ENCODE measurements at places on chromosomes 7 and 10. TPM values are rescaled to one million over a fixed set of nuclear protein-coding genes. Genes with fewer than 3 reads are reported as not detected.

DNA sequence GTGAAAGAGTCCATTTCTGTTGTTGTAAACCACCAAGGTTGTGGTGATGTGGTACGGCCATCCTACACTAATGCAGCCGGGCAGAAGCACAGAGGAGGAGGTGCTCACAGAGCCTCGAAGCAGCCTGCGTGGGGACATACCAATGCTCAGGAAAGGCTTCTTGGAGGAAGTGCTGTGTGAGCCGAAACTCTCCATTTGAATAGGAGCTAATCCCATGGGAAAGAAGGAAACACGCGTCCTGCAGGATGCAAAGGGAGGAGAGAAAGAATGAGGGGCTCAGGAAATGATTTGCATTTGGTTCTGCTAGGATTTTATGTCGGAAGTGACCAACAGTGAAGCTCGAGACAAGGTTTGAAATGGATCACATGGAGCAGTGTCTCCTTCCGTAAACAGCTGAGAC lies 477.9 kb upstream of the ANKRD30A start:
- H3K27me3 ChIP-seq = no peaks in the 10 kb centered on the region
- H3K36me3 ChIP-seq = no peaks in the 10 kb centered on the region
- H3K27ac ChIP-seq = no peak overlapping the region
- H3K4me3 ChIP-seq = no peak overlapping the region

DNA sequence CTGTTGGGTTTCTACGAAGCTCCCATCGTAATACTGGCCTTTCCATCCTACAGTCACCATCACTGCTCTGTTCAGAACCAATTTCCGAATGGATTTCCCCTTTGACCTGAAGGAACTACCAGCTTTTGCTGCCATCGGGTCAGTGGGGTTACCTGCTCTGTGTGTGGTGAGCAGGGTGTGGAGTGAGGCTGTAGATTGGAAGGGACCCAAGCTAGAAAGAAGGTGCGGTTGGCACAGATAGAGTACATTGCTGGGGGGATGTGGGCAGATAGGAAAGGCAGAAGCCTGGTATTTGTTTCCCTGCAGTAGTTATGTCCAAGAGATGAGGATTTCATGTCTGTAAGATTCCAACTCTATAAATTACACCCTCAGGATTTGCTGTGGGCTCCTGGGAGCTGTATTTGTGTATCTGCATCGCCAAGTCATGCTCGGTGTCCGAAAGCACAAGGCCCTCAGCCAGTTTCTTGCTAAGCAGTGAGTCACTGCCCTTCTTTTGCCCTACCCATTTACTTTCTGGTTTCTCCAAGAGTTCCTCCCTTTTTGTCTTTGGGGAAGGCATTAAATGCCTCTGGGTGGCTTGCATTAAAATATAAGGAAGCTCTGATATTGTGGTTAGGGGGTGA lies 15.4 kb downstream of the CLCN1 start:
- no peak for DNase-seq
- no peak overlapping the region for H3K4me3 ChIP-seq
- no peaks in the 10 kb centered on the region for H3K36me3 ChIP-seq

GRCh38 chr10:79238158-79238520 lies 109.1 kb upstream of the PPIF start:
- H3K4me3 ChIP-seq = no peak overlapping the region
- peak overlapping the region; percentile 88 for H3K27ac ChIP-seq
- no peaks in the 10 kb centered on the region for H3K27me3 ChIP-seq
- H3K4me1 ChIP-seq = peaks cover 84% of the 10 kb centered on the region

DNA sequence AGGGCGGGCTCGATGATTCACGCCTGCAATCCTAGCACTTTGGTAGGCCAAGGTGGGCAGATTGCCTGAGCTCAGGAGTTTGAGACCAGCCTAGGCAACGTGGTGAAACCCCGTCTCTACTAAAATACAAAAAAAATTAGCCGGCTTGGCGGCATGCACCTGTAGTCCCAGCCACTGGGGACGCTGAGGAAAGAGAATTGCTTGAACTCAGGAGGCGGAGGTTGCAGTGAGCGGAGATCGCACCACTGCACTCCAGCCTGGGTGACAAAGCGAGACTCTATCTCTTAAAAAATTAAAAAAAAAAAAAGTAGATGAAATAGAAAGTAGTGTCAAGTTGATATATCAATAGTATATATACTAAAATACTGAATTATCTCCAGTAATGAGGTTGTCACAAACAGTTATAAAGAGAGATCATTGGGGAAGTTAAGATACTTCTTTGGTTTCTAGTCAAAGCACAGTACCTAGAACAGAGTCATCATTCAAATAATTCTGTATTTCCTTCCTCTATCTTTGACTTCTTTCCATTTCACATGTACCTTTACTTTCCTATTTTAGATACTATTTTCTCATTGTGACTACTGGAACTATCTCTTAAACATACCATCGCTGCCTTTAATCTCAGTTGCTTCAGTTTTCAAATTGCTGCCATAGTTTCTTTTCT lies 491.7 kb downstream of the GRM8 start:
- H3K36me3 ChIP-seq = no peaks in the 10 kb centered on the region
- no peak overlapping the region for H3K27ac ChIP-seq
- H3K27me3 ChIP-seq = no peaks in the 10 kb centered on the region
- no peaks in the 10 kb centered on the region for H3K4me1 ChIP-seq

DNA sequence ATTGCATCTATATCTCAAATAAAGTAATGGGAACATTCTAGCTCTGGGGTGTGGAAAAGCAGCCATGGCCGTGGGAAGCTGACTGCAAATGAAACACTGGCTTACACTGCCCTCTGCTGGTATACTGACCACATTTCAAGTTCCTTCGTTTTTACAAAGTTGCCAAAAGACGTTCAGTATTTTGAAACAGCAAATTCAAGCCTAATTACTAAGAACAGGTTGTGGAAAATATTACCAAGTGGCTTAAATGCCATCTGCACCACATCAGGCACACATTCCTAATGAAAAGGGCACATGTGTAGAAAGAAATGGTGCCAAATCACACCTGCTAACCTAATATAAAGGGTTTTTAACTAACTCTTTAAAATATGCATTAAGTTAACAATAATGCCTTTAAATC lies 83.9 kb downstream of the JAZF1 start:
- H3K27me3 ChIP-seq = no peaks in the 10 kb centered on the region
- H3K4me3 ChIP-seq = no peak overlapping the region
- H3K27ac ChIP-seq = no peak overlapping the region
- H3K4me1 ChIP-seq = peaks cover 11% of the 10 kb centered on the region
- DNase-seq = peak; percentile 74

GRCh38 chr7:151232917-151233701 lies 826 bp downstream of the CHPF2 start:
- DNase-seq = no peak
- peak overlapping the region; percentile 98 for H3K4me3 ChIP-seq
- H3K27me3 ChIP-seq = no peaks in the 10 kb centered on the region
- peaks cover 26% of the 10 kb centered on the region for H3K4me1 ChIP-seq
- H3K36me3 ChIP-seq = peaks cover 36% of the 10 kb centered on the region

DNA sequence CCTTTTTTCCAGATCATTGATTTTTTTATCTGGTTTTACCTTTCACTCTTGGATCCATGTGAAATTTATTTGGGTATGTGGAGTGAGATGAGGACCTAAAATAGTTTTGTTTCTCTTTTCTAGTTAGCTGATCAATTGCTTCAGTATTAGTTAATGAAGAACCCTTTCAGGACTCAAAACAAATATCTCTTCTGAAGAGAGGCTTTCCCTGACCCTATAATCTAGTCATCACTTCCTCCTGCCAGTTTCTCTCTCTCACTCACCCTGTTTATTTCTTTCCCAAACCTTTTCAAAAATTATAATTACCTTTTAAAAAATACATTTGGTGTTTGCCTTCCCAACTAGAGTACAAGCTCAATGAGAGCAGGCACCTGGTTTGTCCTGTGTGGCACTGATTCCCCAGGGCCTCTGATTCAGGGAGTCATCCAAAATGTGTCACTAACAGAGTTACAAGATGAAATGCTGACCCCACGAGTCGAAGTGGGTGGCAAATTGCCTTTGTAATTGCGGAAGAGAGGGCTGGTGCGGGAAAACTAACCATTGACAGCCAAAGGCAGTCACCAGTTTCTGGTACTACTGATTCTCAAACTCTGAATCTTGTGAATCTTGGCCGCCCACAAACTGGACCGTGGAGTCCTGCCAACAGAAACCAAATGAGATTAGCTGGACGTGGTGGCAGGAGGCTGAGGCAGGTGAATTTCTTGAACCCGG lies 2.4 kb downstream of the TMEM140 start:
- peak overlapping the region; percentile 52 for H3K4me3 ChIP-seq
- peaks cover 7% of the 10 kb centered on the region for H3K4me1 ChIP-seq
- no peaks in the 10 kb centered on the region for H3K27me3 ChIP-seq
- no peak for DNase-seq

GRCh38 chr7:81159402-81159801 lies 240.6 kb upstream of the SEMA3C start:
- H3K27me3 ChIP-seq = no peaks in the 10 kb centered on the region
- no peaks in the 10 kb centered on the region for H3K36me3 ChIP-seq
- no peak overlapping the region for H3K4me3 ChIP-seq
- H3K27ac ChIP-seq = no peak overlapping the region
- DNase-seq = no peak

DNA sequence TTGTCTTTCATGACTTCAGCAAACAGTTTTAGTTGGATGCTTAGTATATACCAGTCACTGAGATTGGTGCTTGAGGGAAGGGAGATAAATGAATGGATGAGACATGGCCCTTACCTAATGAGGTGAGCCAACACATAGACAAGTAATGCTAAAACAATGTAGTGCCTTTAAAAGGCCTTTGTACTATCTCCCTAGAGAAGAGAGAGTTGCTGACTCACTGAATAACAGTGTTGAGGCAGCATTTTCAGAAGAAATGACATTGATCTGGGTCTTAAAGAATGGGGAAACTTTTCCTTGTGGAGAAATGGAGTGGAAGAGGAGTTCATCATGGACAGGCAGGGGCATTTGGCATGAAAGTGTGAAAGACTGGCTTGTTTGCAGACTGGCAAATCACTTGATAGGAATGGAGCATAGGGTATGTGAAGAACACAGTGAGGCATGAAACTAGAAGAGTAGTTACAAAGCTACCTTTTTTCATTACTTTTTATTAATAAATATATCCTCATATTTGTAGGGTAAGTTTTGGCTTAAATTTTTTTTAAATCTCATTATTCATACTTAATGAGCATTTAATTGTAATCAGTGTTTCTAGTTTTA lies 91.2 kb downstream of the KAT6B start:
- no peaks in the 10 kb centered on the region for H3K36me3 ChIP-seq
- no peak overlapping the region for H3K27ac ChIP-seq
- H3K4me1 ChIP-seq = peaks cover 9% of the 10 kb centered on the region

GRCh38 chr10:132360766-132361447 lies 28.9 kb downstream of the LRRC27 start:
- H3K4me1 ChIP-seq = peaks cover 4% of the 10 kb centered on the region
- peaks cover 25% of the 10 kb centered on the region for H3K36me3 ChIP-seq
- H3K27me3 ChIP-seq = no peaks in the 10 kb centered on the region
- H3K4me3 ChIP-seq = no peak overlapping the region

DNA sequence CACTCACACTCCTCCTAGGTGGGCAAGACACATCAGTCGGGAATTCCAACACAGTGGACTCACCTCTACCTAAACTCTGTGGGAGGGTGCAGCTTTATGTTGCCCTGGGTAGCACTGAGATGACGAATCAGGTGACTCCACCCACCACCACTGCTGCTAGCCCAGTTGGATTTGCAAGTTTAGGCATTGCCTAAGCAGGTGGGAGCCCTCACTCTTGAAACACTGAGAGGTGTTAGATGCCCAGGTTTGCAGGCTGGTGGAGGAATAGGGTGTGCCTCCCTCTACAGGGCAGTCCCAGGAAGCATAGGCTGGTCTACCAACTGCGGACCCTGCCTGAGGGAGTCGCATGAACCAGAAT lies 708.9 kb downstream of the POM121L12 start:
- no peaks in the 10 kb centered on the region for H3K36me3 ChIP-seq
- no peak for DNase-seq
- H3K27me3 ChIP-seq = no peaks in the 10 kb centered on the region
- no peaks in the 10 kb centered on the region for H3K4me1 ChIP-seq

DNA sequence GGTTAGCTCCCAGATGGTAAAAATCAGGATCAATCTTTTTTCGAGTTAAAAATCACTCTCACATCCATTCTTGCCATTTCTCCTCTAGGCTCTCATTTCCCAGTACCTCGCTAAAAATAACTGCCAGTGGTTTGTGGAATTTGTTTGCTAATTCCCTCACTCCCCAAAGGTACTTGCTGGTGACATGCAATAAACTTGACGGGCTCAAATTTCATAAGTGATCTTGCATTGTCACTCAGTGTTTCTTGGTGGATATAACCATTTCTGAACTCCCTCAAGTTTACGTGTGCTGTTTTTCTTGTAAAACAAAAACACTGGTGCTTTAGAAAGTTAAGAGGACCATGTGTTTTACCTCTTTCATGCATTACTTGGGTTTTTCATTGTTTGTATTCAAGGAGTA lies 399.2 kb upstream of the MKI67 start:
- H3K36me3 ChIP-seq = no peaks in the 10 kb centered on the region
- no peaks in the 10 kb centered on the region for H3K4me1 ChIP-seq
- no peak overlapping the region for H3K4me3 ChIP-seq
- no peak overlapping the region for H3K27ac ChIP-seq
- no peak for DNase-seq
- H3K27me3 ChIP-seq = no peaks in the 10 kb centered on the region

DNA sequence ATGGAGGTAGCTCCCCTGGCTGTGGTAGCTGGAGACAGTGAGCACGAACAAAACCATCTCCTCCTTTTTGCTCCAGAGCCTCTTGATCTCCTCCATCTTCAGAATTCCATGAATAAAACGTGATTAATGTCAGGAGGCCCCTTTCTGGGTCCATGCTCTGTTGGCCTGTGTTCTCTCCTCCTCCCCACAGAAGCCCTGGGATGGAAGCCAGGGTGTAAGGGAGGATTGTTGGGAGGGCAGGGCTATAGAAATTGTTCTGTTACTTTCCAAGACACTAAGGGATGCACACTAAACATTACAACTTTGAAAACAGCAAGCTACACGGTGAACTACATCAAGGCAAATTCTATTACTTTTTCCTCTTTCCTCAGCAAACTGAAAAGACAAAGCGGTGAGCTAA lies 96.3 kb downstream of the RNF216 start:
- peaks cover 66% of the 10 kb centered on the region for H3K4me1 ChIP-seq
- peak; percentile 66 for DNase-seq
- H3K4me3 ChIP-seq = no peak overlapping the region
- H3K27ac ChIP-seq = no peak overlapping the region
- no peaks in the 10 kb centered on the region for H3K36me3 ChIP-seq
- H3K27me3 ChIP-seq = no peaks in the 10 kb centered on the region

Gene NME8
- 1.3 TPM for total RNA-seq

Gene GPR15LG
- total RNA-seq = not detected

Gene ZNF248
- 14.3 TPM for total RNA-seq

Gene FBXO24
- total RNA-seq = 0.44 TPM
